ENCODE measurements at places on chromosomes 2 and 18.

DNA sequence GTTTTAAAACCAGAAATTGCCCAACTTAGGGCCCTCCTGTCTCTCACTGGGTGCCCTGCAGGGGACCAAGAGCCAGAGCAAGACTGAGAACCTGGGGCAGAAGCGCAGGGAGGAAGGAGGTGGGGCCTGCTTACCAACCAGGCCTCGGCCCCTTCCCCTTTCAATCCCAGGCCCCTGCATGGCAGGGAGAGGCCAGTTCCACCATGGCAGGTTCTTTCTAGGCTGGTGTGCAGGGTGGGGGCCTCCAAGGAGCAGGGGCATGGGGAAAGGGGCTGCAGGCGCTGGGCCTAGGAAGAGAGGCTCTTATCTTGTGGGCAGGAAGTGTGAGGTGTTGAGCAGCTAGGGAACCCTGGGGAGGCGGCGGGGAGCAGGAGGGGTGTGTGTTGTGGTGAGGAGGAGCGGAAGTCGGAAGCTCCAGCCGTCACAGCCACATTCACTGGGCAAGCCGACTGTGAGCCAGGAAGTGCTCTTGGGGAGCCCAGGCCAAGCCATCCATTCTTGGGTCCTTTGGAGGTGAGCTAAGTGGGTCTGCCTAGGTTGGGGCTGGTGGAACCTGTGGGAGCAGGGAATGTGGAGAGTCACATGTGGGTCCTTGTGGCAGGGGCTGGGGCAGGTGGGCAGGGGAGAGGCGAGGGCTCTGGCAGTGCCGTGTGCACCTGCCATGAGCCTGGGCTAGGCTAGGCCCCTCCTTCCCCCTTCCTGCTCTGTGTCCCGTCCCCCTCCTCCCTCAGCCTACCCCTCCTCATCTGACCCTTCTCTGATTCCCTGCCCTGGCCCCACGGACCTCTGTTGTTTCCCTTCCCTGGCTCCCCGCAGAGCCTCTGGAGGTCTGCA is at the start of gene PSD4:
PSD4 (plus strand) TSS at position 430 of the 834 bp plus-strand sequence. CDS start 8,486 bp downstream, outside the sequence.
- no peak for DNase-seq

- no peak for DNase-seq
Measured at GRCh38 chr2:102063941-102064678, 72.3 kb downstream of the IL1R2 start.

GRCh38 chr2:177433402-177433801 is 40.8 kb downstream of the AGPS start:
- no peak for DNase-seq

- DNase-seq = no peak
Measured at GRCh38 chr18:59469463-59470180, 110.6 kb upstream of the LMAN1 start.

- DNase-seq = no peak
Measured at GRCh38 chr2:120820953-120821279, 85.2 kb downstream of the GLI2 start.

DNA sequence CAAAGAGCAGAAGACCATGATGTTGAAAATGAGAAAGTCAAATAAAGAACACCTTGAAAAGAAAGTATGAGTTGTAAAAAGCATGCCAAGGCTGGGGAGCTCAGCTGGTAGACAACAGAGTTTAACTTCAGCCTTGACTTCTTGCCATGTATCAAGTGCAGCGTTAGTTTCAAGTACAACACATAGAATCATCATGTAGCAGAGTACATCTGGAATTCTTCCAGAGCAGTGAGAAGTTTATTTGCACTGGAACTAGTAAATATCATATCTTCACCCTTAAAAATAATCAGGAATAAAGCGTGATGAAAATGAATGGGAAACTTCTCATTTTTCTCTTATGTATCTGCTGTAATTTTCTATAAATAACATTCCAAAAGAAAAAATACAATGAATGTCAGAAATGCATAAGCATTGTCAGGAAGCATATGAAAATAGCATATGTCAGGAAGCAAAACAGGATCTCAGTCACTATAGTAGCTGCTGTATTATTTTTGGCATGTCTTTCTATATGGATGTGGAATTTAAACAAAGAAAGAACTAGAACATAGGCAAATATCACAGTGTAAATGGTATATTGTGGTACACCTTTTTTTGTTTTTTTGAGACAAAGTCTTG is 10.1 kb upstream of the SULT1C4 start:
- no peak for DNase-seq

GRCh38 chr2:144377914-144378313 is 142.0 kb downstream of the ZEB2 start:
- no peak for DNase-seq

GRCh38 chr18:46751882-46752281 is 5.0 kb downstream of the ST8SIA5 start:
- DNase-seq = no peak

DNA sequence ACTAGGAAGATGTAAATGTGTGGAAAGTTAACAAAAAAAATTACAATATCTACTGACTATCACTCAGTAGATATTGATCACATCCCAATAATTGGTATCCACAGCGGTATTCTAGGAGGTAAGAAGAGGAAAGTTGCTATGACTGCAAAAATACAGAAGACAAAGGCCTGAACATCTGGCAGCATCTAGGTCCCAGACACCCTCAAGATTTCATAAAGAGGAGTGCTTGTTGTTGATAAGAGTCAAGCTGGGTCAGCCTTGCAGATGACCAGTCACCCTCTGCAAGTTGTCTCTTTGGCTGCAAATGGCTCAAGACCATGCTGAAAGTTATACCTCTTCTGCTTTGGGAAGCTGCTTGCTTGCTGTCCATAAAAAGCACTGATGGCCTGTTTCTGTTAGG is 228.4 kb upstream of the FBXO11 start:
- no peak for DNase-seq

- DNase-seq = no peak
Measured at GRCh38 chr18:79790996-79791972, 6.5 kb upstream of the KCNG2 start.

GRCh38 chr2:165497659-165498317 is 28.3 kb downstream of the CSRNP3 start:
- DNase-seq = no peak

GRCh38 chr18:12255626-12256026 is 1.5 kb downstream of the CIDEA start:
- DNase-seq = no peak

GRCh38 chr2:176024083-176024482 is 22.0 kb upstream of the LNPK start:
- DNase-seq = no peak

- DNase-seq = no peak
Measured at GRCh38 chr18:59172664-59173249, 33.1 kb downstream of the SEC11C start.

GRCh38 chr2:156704617-156705016 is 268.4 kb downstream of the GPD2 start:
- DNase-seq = no peak

GRCh38 chr18:9925369-9925768 is 11.6 kb downstream of the VAPA start:
- DNase-seq = no peak

GRCh38 chr2:121061633-121062032 is 223.4 kb downstream of the TFCP2L1 start:
- DNase-seq = no peak

GRCh38 chr2:196939371-196939770 is 12.9 kb upstream of the PGAP1 start:
- DNase-seq = no peak

- DNase-seq = no peak
Measured at GRCh38 chr2:142803158-142803557, 74.3 kb upstream of the KYNU start.

DNA sequence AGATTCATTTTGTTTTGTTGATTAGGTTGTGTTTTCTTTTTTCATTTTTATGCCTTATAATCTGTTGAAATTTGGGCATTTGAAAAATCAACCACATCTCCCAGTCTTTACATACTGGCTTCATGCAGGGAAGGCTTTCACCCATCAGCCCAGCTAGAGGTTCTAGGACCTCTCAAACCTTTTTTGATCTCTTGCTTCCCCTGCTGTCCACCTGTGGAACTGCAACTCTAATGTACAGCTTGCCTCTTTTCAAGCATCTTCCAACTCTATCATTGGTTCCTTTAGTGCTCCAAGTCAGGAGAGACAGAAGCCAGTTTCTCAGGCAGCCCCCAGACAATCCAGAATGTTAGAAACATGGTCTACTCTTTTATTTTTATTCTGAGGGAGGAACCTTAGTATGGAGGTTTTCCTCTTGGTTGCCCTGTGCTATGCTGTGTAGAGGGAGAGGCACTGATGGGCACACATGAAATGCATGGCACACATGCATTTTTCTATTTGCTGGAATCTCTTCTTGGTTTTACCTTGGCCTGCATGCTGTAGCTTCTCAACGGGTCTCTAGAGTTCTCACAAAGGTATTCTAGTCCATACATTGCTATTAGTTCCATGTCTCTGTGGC is 107.2 kb upstream of the L3MBTL4 start:
- peak; percentile 5 for DNase-seq

DNA sequence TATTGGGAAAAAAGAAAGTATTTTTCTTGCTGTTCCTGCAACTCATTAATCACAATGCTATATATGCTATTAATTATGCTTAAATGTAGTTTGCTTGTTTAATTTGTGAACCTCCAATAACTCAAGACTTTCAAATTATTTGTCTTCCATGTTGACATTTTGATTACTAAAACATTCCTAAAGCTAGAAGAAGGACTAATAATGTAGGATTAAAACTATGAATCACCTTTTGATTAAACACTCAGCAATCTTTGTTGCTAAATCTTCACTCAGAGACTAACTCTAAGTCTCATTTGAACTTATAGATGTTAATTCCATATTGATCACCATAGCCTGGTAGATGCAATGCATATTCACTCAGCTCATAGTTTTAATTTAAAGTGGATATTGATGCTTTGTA is 524.6 kb upstream of the ZEB2 start:
- DNase-seq = no peak

- DNase-seq = no peak
Measured at GRCh38 chr2:127575185-127575765, 39.8 kb downstream of the MYO7B start.

DNA sequence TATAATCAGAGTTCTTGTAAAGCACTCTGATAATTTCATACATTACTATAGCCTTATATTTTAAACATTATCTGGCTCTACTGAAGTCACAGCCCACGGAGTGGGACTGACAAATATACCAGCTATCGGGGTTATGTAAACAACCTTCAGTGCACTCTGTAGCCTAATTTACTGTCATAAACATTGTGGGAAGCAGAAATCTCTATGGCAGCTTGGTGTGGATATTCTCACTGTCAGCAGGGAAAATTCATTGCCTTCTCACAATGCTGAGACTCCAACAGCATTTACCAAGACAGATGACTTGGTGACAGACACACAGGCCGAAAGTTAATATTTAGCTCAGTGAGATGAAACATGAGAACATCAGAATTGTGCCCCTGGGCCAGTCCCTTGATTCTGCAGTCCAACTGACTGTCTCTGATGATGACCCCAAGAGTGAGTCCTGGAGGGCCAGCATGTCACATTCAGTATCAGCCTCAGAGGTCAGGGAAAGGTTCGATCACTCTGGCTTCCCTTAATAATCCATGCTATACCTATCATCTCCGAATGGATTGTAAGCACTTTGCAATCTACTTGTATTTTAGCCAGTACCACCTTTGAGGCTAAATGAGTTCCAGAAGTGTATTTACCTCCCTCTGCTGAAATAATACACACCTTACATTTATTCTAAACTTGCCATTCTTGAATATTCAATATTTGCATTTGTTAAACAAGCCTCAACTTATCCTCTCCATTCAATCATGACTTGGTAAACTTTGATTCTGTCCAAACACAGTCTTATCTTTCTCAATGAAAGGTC is 146.2 kb upstream of the OSR1 start:
- DNase-seq = no peak

DNA sequence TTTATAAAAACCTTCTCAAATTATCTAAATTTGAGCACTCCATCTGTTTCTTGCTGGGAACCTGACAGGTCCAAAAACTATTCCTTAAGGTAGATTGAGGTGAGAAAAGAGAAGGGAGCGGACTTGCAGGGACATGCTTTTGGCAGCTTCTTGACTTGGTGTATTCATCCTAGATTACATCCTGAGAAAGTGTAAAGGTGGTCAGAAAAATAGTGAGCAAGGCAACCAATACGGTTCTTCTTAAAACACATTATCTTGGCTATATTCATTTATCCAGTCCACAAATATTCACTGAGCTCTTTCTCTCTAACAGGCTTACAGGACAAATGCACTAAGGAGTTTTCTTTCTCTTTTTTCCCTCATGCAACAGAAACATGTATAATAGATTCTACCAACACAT is 230.0 kb downstream of the LRP1B start:
- DNase-seq = no peak

DNA sequence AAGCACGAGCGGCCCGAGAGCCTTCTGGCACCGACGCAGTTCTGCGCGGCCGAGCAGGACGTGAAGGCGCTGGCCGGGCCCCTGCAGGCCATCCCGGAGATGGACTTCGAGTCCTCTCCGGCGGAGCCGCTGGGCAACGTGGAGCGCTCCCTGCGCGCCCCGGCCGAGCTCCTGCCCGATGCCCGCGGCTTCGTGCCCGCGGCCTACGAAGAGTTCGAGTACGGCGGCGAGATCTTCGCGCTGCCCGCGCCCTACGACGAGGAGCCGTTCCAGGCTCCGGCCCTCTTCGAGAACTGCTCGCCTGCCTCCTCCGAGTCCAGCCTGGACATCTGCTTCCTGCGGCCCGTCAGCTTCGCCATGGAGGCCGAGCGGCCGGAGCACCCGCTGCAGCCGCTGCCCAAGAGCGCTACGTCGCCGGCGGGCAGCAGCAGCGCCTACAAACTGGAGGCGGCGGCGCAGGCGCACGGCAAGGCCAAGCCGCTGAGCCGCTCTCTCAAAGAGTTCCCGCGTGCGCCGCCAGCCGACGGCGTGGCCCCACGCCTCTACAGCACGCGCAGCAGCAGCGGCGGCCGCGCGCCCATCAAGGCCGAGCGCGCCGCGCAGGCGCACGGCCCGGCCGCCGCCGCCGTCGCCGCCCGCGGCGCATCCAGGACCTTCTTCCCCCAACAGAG is 70.4 kb downstream of the ARHGEF33 start:
- DNase-seq = no peak

GRCh38 chr2:54555318-54555837 is 99.3 kb downstream of the SPTBN1 start:
- DNase-seq = no peak

GRCh38 chr2:186058614-186059013 is 320.0 kb downstream of the FSIP2 start:
- no peak for DNase-seq

Data from DMS79 (cell line).